ENCODE measurements at places on chromosomes 6 and 20.

GRCh38 chr6:37860226-37860839 lies 40.8 kb downstream of the ZFAND3 start:
- peak; percentile 44 for DNase-seq

- no peak for DNase-seq
Observed at GRCh38 chr6:44618371-44618770, 230.9 kb downstream of the CDC5L start.

DNA sequence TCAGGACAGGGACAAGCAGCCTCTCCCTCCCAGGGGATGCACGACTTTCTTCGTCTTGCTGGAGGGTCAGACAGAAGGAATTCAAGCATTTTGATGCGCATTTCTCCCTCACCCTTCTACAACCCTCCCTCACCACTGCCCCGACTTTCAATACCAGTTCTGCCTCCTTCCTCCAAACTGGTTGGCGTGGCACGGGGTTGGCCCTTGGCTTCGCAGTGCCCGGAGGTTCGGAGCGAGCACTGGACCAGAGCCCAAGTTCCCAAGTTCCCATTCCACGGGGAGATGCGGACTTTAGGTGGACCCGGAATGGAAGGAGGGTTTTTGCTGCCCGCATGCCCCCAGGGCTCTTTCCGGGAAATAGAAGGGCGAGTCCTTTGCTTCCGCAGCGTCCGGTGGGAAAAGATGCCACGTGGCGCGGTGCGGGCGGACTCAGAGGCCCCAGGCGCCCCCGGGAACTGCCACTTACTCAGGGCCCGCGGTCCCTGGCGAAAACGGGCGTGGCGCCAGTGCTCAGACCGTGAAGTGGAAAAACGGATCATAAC lies 8.0 kb upstream of the LAMP5 start:
- DNase-seq, result no peak

GRCh38 chr20:45365444-45365970 lies 2.6 kb downstream of the SYS1 start:
- DNase-seq, result no peak

GRCh38 chr6:83442752-83443151 lies 11.9 kb upstream of the ME1 start:
- DNase-seq, result peak; percentile 44

DNA sequence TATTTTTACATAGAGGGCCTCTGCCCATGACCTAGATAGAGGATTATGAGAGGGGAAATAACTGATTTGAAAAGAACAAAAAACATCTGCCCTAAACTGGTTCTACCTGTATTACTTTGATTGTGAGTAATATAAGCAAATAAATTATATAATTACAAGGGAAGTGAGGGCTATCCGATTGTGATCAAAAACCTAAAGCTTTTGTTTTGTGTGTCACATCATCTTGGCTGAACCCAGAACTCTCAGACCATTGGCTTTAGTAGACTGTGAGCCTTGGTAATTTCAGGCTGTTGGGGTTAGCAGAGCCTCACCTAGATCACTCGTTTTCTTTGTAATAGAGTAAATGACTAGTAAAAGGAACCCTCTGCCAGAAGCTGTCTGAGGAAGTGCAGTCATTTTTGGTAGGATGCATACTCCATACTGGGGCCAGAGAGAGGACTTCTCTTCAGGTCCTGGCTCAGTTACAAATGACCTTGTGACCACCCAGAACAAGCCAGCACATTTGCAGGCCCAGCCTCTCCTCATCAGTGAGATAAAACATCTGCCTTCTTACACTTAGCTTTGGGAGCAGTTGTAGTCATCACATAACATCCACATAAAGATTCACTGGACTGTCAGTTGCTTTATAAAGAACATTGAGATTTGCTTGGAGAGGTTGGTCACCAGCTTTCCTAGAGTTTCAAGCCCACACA lies 13.5 kb downstream of the STK35 start:
- DNase-seq, result peak; percentile 26

- peak; percentile 31 for DNase-seq
Observed at GRCh38 chr6:85126485-85127167, 323.3 kb upstream of the NT5E start.

GRCh38 chr20:35669681-35670080 lies 5.0 kb upstream of the CPNE1 start:
- DNase-seq, result no peak

GRCh38 chr6:26158076-26158580 lies 70.9 kb downstream of the HFE start:
- DNase-seq, result no peak

- no peak for DNase-seq
Observed at GRCh38 chr20:10639737-10640556, 33.9 kb downstream of the JAG1 start.

DNA sequence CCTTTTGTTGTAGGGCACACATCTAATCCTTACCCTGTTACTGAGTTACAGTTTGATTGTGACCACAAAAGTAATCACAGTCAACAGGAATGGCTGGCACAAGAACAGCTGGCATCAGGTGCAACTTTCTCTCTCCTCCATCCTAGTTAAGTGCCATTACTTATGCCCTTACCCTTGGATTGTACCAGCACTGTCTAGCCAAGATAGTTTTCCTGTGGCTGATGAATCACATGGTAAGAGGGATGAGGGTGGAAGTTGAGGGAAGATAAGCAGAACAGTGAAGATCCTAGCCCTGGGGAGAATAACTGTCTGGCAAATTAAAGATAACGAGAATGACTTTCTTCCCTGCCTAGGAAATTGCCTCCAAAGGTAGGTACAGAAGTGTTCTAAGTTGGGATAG lies 42.0 kb downstream of the RNF217 start:
- no peak for DNase-seq

- DNase-seq, result no peak
Observed at GRCh38 chr20:35615667-35616464, at the start of gene SPAG4. SPAG4 (plus strand) TSS chr20:35615829; CDS start chr20:35616004, 175 bp downstream.

DNA sequence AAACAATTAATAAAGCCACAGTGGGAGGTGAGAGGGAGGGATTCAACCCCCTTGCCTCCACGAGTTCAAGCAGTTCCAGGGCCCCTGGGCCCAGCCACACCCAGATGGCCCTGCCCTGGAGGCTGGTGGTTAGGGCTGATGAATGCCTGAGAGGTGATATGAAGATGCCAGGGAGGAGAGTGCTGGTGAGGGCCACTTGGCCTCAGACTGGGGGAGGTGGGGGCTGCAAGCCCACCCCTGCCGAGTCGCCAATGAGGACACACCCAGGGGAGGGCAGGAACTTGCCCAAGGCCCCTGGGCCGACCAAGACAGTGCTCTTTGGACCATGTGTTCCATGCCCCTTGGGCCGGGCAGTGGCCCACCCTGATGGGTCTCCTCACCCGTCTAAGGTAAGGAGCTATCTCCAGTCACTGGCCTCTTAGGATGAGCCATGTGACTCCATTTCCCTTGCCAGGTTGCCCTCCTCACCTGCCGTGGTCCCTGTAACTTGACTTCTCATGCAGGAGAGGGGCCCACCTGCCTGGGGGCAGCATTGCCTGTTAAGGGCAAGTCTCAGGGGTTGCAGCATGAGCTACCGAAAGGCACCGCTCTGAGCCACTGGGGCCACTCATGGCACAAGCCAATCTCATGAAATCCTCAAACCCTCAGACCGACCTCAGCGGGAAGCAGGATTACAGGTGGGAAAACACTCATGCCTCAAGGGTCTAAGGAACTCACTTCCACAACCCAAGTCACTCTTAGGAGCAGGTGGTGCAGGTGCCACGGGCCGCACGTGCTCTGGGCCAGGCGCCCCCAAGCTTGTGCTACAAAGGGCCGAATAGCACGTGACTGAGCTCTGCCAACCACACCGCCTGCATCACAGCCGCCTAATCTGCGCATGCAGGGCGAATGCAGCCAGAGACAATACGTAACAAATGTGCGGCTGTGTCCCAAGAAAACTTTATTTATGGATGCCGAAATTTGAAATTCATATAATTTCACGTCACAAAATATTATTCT lies 147.4 kb upstream of the MLN start:
- DNase-seq, result no peak

- DNase-seq, result peak; percentile 5
Observed at GRCh38 chr6:147000545-147001488, 203.4 kb upstream of the STXBP5 start.

GRCh38 chr20:24797745-24798655 lies 151.1 kb upstream of the CST7 start:
- no peak for DNase-seq

DNA sequence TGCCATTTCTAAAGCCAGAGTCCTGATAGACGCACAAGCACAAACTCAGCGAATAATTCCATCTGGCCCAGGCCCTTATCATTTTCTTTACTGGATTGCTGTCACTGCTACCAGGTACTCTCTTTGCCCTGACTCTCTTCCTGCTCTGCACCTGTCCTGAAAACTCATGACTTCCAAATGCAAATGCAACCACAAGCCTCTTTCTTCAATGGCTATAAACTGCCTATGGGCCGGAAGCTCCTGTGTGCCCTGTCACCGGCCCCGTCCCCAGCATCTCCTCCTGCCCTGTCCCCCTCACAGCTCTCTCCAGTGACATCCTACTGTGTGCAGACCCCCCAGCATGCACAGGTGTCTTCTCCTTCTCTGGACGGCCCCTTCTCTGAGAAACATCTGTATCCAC lies 302.6 kb downstream of the GMDS start:
- DNase-seq, result no peak

- DNase-seq, result no peak
Observed at GRCh38 chr20:24914388-24915241, 34.5 kb upstream of the CST7 start.

- no peak for DNase-seq
Observed at GRCh38 chr6:161035182-161035980, 43.8 kb downstream of the MAP3K4 start.

GRCh38 chr20:50369225-50370035 lies 140.8 kb upstream of the PTPN1 start:
- no peak for DNase-seq

- no peak for DNase-seq
Observed at GRCh38 chr6:79223611-79224404, 10.7 kb downstream of the HMGN3 start.

DNA sequence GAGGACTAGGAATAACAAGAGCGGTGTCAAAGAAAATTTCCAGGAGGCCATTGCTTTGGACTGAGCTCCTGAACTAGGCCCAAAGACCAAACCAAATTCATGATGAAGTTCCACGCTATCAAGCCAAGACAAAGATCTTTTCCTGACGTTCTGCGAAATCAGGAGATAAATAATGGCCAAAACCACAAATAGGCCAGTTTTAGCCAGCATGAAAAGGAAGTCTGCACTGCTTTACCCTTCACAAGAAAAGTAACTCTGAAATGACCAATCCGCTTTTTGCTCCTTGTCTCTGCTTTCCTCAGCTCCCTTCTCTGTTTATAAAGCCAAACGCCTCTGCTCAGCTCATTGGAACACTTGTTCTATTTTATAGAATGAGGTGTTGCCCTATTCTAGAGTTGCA lies 6.7 kb downstream of the NCOA5 start:
- no peak for DNase-seq

DNA sequence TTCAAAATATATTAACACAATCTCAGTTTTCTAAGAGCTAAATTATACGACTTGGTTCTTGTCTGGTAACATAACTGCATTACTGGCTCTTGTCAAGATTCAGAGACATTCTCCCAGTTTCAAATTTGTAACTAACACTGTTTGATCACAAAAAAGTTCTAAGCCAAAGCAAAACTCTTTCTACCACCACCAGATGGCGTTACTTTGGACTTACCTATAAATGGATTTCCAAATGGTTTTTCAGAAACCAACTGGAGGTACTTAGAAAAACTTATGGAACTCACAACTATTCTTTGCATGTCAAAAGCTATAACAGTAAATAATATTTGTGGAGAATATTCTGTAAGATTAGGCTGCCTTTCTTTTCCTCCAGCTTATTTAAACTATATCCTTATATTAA lies 34.2 kb upstream of the GFRAL start:
- peak; percentile 30 for DNase-seq

DNA sequence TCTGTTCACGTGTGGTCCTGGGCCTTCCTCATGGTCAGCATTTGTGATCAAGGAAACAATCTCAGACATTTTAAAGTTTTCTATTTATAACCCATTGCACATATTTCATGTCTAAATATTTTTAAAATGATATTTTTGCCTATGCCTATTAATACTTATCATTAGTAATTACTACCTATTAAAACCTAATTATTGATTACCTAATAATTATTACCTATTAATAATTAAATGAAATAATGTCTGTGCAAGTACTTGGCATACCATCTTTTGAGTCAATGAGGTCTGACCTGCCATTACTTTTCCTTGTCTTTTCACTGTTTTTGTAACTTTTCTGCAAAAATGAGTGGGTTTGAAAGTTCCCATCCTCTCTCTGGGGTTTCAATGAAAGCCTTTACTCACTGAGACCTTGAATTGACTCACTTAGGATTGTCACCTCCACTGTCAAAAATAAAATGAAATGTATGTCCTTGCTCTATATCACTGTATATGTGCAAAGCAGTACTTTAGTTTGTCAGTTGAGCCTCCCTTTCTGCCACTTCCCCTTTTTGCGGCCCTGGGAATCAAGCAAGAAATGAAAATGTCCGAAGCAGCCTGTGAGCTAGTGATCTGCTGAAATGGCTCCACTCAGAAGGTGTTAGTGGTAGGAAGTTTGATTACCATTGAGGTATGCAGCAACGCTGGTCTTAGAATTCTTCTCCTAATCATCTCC lies 87.8 kb downstream of the L3MBTL3 start:
- no peak for DNase-seq

- no peak for DNase-seq
Observed at GRCh38 chr6:6987749-6988148, 120.0 kb upstream of the RREB1 start.

GRCh38 chr20:51695574-51696303 lies 72.5 kb downstream of the ATP9A start:
- peak; percentile 79 for DNase-seq

GRCh38 chr6:130385064-130385695 lies 19.4 kb downstream of the TMEM200A start:
- no peak for DNase-seq

DNA sequence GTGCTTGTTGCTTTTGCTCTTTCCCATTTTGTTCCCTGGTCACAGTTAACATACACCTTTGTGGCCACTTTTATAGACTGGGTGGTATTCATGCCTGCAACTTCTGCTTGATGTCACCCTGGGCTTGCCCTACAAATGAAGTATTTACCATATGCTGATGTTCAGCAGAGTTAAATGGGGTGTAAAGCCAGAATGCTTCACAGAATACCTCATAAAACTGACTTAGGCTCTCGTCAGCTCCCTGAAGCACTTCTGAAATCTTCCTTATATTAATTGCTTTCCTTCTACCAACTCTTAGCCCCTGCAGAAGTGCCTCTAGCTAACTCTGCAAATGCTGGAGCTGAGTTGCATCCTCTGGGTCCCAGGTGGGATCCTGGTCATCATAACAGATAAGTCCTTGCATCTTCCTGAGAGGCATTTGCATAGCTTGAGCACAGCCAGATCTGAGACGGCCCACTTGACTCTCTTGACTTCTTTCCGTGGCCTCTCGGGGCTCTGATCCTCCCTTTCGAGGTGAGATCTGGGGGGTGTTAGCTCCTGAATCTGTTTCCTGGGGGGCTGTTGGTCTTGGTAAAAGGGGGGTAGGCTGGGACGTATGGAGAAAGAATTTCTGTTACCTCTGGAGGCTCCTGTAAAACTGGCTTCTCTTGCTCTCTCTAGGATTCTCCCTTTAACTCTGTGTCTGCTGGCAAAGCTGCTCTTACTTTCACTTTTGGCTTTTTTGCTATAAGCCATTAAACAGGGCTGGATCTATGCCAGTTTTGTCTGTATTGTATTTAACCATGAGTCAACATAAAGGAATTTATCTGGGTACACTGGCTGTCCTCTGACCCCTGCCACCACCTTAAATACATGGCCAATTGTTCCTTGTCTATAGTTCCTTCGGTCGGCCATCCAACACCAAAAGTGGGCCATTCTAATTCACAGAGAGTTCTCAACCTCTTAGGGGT lies 223.0 kb upstream of the SYNCRIP start:
- peak; percentile 62 for DNase-seq

Data from bronchial epithelial cell (primary cell).